M059J (cell line): ENCODE measurements at places on chromosomes 3 and 15. TPM values are rescaled to one million over a fixed set of nuclear protein-coding genes. Genes with fewer than 3 reads are reported as not detected.

Gene TBC1D2B
- total RNA-seq = 14.6 and 18.7 TPM in 2 replicates

Gene HTR3E
- not detected in 2 replicates for total RNA-seq

Gene AMOTL2
- total RNA-seq = 71.9 and 96.1 TPM in 2 replicates

Gene SGO1
- total RNA-seq = 21.0 and 21.1 TPM in 2 replicates

Gene ABHD17C
- 3.2 and 7.2 TPM in 2 replicates for total RNA-seq

Gene SPSB4
- 0.02 TPM in 1 of 2 replicates, not detected in the other for total RNA-seq

Gene LRTM1
- not detected in 2 replicates for total RNA-seq

Gene GPR160
- total RNA-seq = 3.4 and 10.2 TPM in 2 replicates

Gene EHD4
- 21.8 and 28.6 TPM in 2 replicates for total RNA-seq

GRCh38 chr3:105686278-105686897 lies 182.4 kb downstream of the CBLB start:
- DNase-seq = peak; percentile 29

DNA sequence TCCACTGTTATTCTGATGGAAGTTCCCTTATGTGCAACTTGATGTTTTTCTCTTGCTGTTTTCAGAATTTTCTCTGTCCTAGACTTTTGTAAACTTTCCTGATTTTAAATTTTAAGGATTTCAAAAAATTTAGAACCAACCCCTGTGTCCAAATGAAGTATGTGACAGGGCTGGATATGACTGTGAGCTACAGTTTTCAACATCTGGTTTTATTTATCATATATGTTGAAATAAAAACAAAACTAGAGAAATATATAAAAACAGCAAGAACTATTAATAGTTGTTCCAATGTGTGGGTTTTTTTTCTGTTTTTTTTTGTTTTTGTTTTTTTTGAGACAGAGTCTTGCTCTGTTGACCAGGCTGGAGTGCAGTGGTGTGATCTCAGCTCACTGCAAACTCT lies 47.4 kb upstream of the PSMD6 start:
- DNase-seq = no peak

DNA sequence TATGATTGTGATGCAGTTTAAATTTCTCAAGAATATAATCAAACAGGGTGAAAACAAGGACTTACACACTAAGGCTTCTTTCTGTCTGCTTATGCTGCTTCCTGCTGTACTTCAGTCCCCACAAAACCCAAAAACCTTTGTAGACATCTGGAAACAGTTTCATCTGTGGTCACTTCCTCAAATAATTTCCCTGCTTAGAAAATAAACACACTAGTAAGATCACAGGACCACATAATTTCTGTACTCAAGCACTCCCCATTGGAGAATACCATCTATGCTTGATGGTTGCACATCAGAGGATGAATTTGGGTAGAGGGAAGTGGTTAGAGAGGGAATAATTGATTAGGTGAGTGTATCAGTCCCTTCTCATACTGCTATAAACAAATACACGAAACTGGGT lies 266.2 kb downstream of the LSAMP start:
- peak; percentile 66 for DNase-seq

DNA sequence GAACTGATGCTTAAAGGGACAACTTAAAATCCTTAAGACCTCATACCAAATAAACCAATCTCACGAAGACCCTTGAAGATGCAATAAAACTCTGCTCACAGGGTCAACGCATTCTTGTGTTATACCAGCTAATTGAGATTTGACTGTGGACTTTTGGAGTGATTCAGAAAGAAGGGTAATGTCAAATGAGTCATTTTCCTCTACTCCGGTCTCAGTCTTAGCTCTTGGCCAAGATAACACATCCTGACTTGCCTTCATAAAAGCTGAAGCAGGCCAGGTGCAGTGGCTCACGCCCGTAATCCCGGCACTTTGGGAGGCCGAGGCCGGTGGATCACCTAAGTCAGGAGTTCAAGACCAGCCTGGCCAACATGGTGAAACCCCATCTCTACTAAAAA lies 3.8 kb downstream of the PKM start:
- peak; percentile 90 for DNase-seq

DNA sequence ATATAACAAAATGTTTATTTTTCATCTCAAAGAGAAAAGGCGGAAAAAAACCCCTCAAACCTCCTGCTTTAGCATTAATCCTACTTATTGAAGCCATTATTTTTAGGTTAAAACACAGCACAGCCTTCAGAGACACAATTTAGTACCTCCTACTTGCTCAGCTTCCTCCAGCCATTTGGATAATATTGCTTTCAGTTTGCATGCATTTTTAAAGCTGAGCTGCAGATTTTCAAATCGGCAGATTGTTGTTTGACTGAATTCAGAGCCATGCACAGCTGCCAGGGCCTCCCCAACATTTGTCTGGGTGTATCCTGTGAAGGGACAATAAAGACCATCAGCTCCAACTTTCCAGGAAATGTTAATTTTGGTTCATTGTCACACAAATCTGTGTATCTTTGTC lies 14.5 kb downstream of the POU1F1 start:
- DNase-seq = no peak

- DNase-seq = peak; percentile 0
Measured at GRCh38 chr3:25940935-25941334, 151.0 kb downstream of the OXSM start.

DNA sequence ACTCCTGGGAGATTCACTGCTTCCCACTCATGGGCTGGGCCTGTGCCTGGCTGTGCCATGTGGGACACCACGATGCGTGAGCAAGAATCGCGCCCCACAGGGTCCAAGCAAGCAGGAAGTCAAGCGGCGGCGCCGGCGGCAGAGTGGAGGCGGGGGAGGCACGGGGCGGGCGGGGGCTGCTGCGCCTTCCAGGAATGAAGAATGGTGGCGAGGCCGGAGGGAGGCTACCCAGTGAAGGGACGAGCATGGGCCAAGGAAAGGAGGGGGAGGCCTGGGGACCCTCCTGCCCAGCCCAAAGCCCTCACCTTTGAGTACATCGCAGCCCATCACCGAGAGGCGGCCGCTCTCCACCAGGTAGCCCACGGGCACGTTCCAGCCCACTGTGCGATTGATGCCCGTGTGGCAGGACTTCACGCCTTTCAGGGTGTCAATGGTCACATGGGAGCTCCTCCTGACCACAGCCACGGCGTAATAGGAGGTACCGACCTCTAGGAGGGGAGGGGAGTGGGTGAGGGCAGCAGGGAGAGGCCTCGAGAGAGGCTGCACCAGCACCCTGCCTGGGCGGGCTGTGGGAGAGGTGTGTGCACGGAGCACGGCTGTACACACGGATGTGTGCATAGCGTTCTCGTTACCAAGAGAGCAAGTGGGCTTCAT lies 5.5 kb downstream of the MELTF start:
- DNase-seq = no peak

DNA sequence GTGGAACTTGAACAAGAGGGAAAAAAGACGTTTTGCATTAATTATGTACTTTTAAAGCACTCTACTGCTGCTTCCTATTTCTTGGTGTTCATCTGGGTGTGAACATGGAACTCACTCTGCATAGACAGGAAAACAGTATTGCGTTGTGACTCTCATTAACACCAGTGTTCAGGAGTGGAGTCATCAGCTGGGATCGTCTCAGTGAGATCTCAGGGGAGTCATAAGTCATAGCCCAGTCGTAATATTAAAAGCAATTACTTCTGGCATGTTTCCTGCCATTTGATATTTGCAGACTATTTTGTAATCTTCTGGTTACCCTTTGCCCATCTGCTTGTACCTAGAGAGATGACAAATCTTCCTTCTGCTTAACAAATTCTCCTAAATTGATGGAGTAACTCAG lies 462.0 kb upstream of the ATP11B start:
- no peak for DNase-seq

GRCh38 chr3:151146731-151147091 lies 56.3 kb downstream of the GPR171 start:
- DNase-seq = no peak

DNA sequence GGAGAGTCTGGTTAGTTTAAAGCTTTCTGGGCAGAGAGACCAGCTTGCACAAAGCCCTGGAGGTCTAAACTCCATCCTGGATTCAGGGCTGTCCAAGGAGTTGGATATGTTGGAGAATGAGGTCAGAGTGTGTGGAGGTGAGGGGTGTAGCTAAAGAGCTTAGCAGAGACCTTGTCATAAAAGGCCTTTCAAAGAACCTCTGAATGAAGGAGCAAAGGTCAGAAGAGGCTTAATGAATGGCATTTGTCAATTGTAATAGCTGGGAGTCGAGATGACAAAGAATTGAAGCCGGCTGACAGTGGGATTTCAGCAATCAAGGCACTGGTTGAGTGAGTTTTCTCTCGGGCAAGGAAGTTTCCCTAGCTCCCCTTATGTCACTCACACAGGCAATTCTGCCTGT lies 202.6 kb downstream of the PDCD6IP start:
- DNase-seq = no peak

DNA sequence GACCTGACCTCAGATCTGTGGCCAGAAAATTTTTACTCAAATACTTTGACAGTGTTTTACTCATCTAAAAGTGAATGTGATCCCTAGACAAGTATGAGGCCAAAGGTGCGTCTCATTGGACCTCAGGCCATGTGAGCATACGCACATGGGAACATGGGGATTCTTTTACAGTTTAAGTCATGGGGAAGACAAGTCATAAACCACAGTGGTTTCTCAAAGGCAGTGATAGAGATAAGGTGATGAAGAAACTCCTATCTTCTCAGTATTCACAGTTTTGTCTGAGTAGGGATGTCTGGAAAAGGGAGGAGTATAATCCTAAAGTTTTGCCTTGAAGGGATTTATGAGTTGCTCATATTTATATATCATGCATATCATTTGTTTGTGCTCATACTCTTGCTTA lies 173.8 kb downstream of the FNDC3B start:
- peak; percentile 84 for DNase-seq

- DNase-seq = peak; percentile 17
Measured at GRCh38 chr3:159356606-159357005, 554.8 kb downstream of the MFSD1 start.

GRCh38 chr15:38708672-38709180 lies 144.1 kb upstream of the RASGRP1 start:
- peak; percentile 54 for DNase-seq

GRCh38 chr3:58496206-58496857 lies 4.4 kb downstream of the KCTD6 start:
- no peak for DNase-seq

DNA sequence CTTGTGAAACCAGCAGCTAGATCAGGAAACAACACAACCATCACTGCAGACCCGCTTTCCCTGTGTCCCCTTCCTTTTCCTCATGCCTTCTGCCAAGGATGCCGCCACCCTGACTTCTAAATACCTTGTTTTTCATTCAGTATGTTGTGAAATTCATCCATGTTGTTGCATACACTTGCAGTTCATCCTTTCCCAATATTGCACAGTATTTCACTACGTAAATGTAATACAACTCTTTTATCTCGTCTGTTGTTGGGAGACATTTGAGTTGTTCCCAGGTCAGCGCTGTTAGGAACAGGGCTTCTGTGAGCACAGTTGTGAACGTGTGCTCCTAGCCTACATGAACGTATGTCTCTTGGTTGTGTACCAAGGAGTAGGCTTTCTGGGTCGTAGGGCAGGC lies 24.2 kb downstream of the TLNRD1 start:
- DNase-seq = no peak

GRCh38 chr3:13083898-13084297 lies 10.7 kb upstream of the IQSEC1 start:
- DNase-seq = no peak

DNA sequence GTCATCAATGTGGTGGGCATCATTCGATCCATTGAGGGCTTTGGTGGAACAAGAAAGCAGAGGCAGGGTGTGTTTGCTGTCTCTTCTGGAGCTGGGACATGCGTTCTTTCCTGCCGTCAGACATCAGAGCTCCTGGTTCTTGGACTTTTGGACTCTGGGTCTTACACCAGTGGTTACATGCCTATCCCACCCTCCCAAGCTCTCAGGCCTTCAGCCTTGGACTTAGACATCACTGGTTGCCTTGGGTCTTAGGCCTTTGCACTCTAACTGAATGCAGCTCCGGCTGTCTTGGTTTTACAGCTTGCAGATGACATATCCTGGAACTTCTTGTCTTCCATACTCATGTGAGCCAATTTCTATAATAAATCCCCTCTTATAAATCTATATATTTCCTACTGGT lies 8.1 kb upstream of the MASP1 start:
- DNase-seq = no peak

DNA sequence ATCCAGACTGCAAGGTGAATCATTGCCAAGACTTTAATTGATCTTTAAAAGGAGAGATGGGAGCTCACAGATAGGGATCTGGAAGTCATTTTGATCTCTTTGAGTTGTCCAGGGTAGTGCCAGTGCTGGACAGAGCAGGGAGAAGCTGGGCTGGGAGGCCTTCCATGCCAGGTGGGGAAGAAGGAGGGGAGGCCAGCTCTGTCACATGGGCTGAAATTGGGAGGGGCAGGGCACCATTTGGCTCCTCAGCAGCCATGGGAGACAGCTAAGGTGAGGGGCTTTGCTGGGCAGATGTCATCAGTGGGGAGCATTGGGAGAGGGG lies 23.4 kb downstream of the SMAD6 start:
- no peak for DNase-seq

GRCh38 chr3:193837347-193837827 lies 244.4 kb downstream of the OPA1 start:
- no peak for DNase-seq

GRCh38 chr3:48065035-48065434 lies 48.8 kb upstream of the MAP4 start:
- DNase-seq = no peak

DNA sequence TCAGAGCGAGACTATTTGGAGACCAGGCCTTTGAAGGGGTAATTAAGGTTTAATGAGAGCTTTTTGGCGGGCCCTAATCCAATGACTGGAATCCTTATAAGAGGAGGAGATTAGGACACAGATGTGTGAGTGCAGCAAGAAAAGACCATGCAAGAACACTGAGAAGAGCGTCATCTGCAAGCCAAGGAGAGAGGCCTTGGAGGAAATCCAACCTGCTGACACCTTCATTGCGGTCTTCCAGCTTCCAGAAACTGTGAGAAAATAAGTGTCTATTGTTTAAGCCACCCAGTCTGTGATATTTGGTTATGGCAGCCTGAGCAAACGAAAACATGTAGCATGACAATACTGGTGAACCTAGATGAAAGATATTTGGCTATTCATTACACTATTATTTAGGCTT lies 23.0 kb upstream of the MUSTN1 start:
- DNase-seq = no peak

- no peak for DNase-seq
Measured at GRCh38 chr15:73602992-73603391, 30.2 kb downstream of the NPTN start.

- DNase-seq = peak; percentile 26
Measured at GRCh38 chr3:143775459-143775858, 72.8 kb downstream of the SLC9A9 start.

- peak; percentile 39 for DNase-seq
Measured at GRCh38 chr3:69309814-69310213, 76.1 kb downstream of the FRMD4B start.

DNA sequence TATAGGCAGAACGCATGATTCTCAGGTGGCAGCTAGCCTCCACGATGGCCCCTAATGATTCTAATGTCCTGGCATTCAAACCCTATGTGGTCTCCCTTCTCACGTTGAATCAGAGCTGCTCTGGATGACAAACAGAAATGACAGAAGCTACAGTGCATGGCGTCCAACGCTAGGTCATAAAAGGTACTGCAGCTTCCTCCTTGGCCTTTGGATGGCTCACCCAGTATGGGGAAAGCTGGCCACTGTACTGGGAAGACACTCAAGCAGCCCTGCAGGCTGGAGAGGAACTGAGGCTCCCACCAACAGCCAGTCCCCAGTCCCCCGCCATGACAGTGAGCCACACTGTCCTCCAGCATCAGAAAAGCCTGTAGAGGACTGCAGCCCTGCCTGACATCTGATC lies 286.3 kb downstream of the FAM43A start:
- DNase-seq = no peak

- DNase-seq = peak; percentile 31
Measured at GRCh38 chr3:65785065-65785645, 253.6 kb downstream of the MAGI1 start.

GRCh38 chr3:184874709-184875644 lies 63.0 kb downstream of the VPS8 start:
- peak; percentile 35 for DNase-seq
